GDM1 (cell line): ENCODE measurements at places on chromosomes 16 and 17.
A peak's percentile ranks its signal among the peaks of the same experiment; 100 is the strongest.

- DNase-seq = peak; percentile 56
These were observed 1.8 kb upstream of the UBTF start for GRCh38 chr17:44221084-44221861.

DNA sequence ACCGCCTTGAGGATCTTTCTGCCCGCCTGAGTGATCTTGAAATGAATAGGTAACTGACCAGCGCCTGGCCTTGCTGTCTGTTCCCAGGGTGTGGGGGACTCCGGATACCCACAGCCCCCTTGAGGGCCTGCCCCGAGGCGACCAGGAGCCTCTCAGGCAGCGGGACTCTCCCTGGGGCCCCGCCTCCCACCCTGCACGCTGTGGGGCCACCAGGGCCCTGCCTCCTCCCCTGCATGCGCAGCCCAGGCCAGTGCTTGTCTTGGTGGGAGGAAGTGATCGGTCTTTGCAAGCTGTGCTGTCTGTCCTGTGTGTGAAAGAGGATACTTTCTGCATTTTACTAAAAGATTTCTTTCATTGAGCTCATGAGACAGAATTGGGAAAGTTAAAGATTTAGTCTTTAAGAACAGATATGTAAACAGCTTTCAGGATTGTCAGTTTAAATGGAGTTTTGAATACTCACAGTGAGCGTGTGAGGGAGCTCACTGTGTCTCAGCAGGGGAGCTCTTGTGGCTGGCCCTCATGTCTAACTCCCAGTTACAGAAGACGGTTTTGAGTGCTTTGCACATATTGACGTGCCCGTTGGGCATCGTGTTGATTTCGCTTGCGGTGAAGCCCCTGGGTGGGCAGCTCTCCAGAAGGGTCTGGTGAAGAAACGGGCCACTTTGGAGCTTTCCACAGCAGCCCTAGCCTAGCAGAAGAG is 36.1 kb upstream of the CAPN15 start:
- DNase-seq = no peak

DNA sequence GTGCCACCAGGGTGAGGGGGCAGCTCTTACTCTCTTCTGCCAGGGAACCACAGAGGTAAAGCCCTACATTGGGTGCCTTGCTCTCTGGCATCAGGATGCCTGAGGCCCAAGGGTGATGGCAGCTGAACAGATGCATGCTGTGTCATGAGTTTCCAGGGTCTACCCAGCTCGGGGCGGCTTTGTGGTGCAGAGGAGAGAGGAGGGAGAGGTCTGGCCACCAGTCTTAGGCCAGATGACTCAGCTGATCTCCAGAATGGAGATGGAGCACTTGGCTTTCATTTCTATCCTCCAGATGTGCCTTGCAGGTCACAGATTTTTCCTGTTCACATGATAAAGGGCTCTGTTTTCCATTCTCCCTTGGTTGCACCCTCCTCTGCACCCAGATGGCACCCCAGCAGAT is 23.6 kb upstream of the USP22 start:
- DNase-seq = no peak

- no peak for DNase-seq
These were observed 264.2 kb downstream of the MRTFB start for GRCh38 chr16:14335297-14335696.

DNA sequence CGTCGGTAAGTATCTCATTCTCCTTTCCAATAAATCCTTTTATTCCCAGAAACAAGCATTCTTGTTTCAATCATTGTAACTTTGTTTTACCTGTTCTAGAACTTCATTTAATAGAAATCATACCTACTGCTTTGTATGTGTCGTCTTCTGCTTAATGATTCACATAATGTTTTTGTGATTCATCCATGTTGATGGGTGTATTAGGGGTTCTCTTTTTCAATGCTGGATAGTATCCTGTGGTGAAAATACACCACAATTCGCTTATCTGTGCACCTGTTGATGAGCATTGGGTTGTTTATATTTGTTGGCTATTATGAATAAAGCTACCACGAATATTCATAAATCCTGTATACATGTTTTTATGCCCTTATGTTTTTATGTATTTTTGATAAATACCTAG is 703.2 kb downstream of the MAF start:
- DNase-seq = no peak

GRCh38 chr17:29012535-29012934 is 6.7 kb upstream of the SEZ6 start:
- DNase-seq = no peak
